ENCODE measurements at places on chromosomes 12 and 14.

DNA sequence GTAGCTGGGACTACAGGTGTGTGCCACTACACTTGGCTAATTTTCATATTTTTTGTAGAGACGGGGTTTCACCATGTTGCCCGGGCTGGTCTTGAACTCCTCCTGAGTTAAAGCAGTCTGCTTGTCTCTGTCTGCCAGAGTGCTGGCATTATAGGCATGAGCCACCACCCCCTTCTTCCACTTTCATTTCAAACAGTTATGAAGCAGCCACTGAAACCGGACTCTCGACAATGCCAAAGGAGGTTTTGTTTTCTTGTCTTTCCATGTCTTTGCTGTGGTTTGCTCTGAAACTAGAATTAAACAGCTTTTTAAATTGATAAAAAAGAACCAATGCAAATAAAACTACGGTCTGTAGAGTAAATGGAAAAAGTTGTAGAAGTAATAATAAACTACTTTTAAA, 30.4 kb downstream of the RAP1B start:
- DNase-seq = peak; percentile 29

DNA sequence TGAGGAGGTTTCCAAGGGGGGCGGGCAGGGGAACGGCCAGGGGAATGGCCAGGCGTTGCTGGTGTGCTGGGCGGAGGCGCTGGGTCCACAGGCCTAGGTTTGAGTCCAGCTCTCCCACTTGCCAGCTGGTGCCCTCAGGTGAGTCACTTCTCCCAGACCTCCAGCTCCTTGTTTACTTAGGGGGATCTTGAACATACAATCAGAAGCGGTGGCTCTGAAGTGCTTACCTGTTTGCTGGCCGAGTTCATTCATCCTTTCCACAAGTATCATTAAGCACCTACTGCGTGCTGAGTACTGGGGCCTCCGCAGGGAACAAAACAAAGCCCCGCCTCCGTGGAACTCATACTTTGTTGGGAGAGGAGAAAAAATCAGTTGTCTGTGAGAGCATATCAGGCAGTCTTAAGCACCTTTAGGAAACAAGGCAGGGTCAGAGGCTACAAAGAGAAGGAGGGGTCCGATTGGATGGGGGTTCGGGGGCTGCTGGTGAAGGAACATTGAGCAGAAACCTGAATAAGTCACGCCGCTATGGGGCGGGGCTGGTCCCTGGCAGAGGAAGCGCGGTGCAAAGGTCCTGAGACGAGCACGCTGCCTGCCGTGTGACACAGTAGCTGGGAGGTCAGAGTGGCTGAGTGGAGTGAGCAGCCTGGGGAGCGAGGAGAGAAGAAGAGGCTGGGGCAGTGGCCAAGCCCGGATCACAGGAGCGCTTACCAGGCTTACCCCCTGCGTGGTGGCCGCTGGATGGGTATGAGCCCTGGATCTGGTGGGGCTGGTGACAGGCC, 15.1 kb downstream of the MVK start:
- no peak for DNase-seq

GRCh38 chr12:89663577-89664357, 44.9 kb downstream of the ATP2B1 start:
- no peak for DNase-seq

DNA sequence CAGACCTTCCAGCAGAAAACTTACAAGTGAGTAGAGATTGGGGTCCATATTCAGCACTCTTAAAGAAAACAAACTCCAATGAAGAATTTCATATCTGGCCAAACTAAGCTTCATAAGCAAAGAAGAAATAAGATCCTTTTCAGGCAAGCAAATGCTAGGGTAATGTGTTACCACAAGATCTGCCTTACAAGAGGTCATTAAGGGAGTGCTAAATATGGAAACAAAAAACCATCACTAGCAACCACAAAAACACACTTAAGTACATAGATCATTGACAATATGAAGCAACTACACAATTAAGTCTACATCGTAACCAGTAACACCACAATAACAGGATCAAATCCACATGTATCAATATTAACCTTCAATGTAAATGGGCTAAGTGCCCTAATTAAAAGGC, 47.1 kb upstream of the CLEC14A start:
- DNase-seq = no peak

GRCh38 chr12:109510196-109510595, 32.8 kb downstream of the UBE3B start:
- no peak for DNase-seq

- DNase-seq = no peak
These were observed 145.8 kb downstream of the SLC38A6 start for GRCh38 chr14:61126603-61127498.

DNA sequence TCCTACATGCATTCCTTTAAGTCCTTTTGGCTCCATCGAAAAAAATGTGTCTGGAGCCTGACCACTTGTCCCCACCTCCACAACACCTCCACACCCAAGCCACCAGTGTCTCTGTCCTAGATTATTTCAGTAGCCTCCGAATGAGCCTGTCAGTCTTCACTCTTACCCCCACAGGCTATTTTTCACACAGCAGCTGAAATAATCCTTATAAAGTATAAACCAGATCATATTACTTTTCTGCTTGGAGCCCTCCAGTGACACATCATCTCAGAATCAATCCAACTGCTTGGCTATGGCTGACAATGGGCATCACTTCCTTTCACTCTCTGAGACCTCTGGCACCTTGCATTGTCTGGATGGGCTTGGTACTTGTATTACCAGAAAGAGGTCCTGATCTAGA, 44.9 kb downstream of the BBS10 start:
- no peak for DNase-seq

GRCh38 chr12:17528394-17528793, 561.6 kb downstream of the RERGL start:
- no peak for DNase-seq

GRCh38 chr14:102589761-102590290, 2.6 kb upstream of the RCOR1 start:
- no peak for DNase-seq

GRCh38 chr12:87960566-87960965, 68.6 kb downstream of the C12orf50 start:
- DNase-seq = no peak

DNA sequence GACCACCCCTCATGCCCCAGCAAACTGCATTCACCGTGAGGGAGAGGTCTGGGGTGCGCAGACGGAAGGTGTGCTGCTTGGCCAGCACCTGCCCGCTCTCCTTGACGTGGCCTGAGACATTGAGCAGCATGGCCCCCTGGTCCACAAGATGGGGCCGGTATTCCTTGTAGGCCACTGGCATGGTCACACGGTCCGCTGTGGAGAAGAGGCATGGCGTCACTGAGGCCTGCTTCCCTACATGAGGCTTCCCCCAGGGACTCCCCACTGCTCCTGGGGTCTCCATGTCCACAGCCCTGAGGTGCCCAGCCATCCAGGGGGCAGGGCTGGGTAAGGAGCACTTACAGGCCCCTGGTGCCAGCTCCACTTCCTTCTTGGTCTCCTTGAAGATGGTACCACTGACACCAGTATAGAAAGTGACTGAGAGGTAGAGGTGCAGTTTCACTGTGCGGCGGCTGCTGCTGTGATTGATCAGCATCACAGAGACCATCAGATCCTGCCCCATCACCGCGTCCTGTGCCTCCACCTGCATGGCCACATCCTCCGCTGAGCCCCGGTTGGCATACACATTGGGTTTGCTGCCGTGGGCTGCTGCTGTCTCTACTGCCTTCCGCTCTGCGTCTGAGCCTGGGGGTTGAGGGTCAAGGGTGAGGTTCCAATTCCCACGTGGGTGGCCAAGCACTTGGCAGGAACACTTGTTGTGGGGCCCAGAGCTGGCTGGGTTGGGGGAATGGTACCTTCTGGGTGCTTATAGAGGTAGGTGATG, 8.2 kb downstream of the TGM1 start:
- no peak for DNase-seq

GRCh38 chr12:102215992-102216691, 18.5 kb upstream of the PMCH start:
- DNase-seq = no peak

DNA sequence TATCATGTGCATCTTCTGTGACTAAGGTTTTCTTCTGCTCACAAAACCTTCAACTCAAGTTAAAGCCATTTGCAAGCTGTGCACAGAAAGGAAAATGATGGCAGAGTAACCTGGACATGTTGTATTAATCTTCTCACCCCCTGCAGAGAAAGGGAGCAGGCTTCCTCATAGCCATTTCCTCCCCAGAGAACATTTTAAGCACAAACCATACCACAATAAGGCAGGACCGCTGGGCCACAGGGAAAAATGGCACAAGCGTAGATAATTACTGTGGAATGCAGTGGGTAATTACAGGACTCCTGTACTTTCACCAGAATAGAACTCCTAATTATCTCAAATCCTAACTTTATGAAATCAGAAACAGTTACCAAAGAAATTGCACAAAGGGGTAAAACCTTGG, 215.7 kb downstream of the KIF21A start:
- DNase-seq = no peak

DNA sequence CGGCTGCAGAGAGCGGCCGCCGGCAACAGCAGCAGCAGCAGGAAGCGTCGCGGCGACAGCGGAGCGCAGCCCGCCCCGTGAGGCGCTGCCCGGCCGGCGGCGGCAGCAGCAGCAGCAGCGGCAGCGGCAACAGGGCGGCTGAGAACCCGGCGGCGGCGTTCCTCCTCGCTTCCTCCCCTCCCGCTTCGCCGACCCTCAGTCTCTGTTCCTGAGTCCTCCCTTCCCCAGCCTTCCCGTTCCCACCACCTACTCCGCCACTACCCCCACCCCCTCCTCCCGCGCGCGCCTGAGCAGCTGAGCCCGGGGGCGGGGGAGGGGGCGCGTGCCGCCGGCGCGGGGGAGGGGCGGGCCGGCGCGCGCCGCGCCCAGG, 310 bp downstream of the BICDL1 start:
- DNase-seq = no peak

- no peak for DNase-seq
These were observed 184.4 kb downstream of the TMEM132D start for GRCh38 chr12:129719416-129719815.

- DNase-seq = no peak
These were observed 170.4 kb downstream of the PRKD1 start for GRCh38 chr14:29757188-29757680.

GRCh38 chr12:111322336-111323250, 46.3 kb downstream of the PHETA1 start:
- DNase-seq = no peak

DNA sequence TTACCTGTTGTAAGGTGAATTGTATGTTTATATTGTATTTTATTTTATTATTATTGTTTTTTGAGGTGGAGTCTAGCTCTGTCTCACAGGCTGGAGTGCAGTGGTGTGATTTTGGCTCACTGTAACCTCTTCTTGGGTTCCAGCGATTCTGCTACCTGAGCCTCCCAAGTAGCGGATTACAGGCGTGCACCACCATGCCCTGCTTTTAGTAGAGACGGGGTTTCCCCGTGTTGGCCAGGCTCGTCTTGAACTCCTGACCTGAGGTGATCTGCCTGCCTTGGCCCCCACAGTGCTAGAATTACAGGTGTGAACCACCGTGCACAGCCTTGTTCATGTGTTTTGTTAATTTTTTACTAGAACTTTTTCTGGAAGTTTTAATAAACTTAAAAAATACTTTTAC, 3.8 kb downstream of the ATF7IP start:
- no peak for DNase-seq

GRCh38 chr14:24255931-24256711, 6.9 kb downstream of the TGM1 start:
- no peak for DNase-seq

- no peak for DNase-seq
These were observed 8.3 kb downstream of the TMTC2 start for GRCh38 chr12:82694970-82695369.

DNA sequence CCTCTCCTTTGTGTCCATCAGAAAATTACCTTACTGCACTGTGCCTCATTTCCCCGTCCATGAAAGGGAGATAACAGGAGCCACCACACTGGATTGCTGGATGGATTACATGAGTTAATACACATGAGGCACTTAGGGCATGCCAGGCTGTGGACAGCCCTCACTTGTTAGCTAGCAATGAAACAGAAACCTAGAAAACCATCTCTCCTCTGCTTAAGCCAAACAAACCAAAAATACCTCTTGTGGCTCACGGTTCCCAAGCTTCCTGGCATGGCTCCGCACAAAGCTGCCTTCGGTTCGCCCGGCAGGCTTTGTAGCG, 660 bp upstream of the HCFC2 start:
- DNase-seq = no peak

DNA sequence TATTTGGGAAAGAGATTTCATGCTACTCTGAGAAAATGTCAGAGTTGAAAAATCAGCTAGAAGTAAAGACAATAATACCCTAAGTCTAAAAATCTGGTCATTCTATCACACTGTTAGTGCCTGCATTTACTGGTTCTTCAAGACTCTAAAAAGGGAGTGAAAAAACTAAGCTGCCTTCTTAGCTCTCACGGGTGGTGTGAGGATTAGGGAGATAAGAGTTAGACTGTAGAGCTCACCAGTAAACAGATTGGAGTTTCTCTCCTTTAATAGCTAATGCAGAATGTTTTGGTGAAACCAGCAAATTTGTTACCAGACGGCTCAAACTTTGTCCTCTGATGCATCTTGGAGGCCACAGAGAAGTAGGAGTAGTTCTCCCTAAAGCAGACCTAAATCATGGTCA, 135.0 kb upstream of the OTX2 start:
- no peak for DNase-seq

DNA sequence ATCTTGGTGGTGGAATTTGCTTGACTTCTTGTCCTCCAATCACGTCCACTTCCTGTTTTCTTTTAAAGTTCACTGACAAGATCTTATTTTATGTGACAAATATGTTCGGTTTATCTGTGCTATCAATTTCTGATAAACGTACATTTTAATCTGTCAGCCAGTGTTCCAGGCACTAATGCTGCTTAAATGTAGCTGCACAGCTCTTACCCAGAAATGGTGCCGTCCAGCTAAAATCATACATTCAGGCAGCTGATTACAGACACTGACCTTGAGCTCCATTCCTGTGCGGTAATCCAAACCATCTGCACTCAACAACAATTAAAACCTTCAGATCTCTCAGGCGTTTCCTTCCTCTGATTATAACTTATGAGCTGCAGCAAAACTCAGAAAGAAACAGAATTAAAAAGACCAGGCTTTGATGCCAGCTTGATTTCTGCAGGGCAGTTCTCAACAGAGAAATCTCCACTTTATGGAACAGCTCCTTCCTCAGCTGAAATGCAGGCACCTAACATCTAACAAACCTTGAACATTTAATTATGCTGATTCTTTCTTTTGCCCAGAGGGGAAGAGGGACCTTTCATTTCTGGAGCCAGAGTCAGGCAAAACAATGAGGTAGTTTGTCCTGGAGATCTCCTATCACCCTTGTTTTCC, 26.4 kb upstream of the RASSF3 start:
- DNase-seq = no peak

DNA sequence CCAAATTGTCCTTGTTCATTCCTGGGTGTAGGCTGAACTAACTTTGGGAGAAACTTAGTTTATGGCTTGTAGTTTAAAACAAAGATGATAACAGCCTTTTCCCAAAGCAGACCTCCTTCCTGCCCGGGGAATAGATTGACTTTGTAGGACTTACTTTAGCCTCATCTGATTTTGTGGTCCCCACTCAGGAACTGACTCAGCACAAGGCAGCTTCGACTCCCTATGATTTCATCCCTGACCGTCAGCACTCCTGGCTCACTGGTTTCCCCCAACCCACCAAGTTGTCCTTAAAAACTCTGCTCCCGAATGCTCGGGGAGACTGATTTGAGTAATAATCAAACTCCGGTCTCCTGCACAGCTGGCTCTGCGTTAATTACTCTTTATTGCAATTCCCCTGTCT, 40.1 kb upstream of the DDHD1 start:
- no peak for DNase-seq

GRCh38 chr12:72872238-72872887, 600.2 kb downstream of the TRHDE start:
- DNase-seq = no peak

GRCh38 chr14:94483729-94484275, 7.8 kb upstream of the SERPINA9 start:
- no peak for DNase-seq

All from stimulated activated CD4-positive, alpha-beta T cell treated with anti-CD3 and anti-CD28 coated beads, Interleukin-12 subunit alpha, Interleukin-12 subunit beta, amount 100 ng/mL, for 24 hours (primary cell).